Fibroblast of lung (primary cell): ENCODE measurements at places on chromosomes 1 and 21. TPM values are rescaled to one million over a fixed set of nuclear protein-coding genes. Genes with fewer than 3 reads are reported as not detected.

DNA sequence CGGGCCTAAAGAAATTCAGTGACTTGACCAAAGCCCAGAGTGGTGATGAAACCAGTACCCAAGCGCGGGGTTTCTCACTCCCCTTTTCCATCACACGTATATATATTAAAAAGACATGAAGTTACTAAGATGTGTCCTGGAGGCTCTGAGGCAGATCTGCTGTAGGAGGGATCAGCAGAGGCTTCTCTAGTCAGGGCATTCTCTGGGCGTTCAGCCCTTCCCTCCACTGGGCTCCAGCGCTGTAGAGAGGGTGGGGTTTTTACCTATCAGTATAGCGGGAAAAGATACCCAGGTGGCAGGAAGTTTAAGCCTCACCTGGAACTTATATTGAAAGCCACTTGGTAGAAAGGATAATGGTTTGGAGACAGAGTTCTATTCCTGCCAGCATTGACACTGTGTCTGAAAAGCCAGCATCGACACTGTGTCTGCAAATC is 862 bp upstream of the PLEKHO1 start:
- DNase-seq, result no peak

- no peak for DNase-seq
These were observed 2.7 kb downstream of the PPOX start for GRCh38 chr1:161168906-161169305.

DNA sequence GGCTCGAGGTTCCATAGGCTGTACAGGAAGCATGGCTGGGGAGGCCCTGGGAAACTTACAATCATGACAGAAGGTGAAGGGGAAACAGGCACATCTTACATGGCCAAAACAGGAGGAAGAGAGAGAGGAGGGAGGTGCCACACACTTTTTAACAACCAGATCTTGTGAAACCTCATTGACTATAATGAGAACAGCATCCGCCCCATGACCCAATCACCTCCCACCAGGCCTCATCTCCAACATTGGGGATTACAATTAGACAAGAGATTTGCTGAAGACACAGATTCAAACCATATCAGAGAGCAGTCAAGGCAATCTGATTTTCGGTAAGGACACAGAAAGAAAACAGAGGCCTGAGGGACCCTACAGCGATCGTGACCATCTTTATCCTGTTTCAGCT is 41.7 kb downstream of the TNFRSF9 start:
- DNase-seq, result no peak

DNA sequence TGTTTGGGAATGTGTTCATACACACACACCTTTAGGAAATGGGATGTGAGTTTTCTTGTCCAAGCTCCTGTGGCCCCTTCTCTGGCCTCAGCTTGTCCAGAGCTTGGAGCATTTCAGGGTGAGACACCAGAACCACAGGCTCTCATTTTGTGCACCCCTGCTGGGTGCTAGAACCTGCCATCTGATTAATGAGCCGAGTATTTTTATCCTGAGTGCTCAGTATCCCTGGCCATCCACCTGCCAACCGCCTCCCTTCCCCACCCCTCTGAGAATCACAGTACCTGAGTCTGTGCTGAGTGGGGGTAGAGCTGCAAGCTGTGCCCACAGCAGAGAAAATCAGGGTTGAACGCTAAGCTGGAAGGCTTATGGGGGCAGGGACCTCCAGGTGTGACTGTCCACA is 1.4 kb downstream of the CASQ1 start:
- DNase-seq, result no peak

DNA sequence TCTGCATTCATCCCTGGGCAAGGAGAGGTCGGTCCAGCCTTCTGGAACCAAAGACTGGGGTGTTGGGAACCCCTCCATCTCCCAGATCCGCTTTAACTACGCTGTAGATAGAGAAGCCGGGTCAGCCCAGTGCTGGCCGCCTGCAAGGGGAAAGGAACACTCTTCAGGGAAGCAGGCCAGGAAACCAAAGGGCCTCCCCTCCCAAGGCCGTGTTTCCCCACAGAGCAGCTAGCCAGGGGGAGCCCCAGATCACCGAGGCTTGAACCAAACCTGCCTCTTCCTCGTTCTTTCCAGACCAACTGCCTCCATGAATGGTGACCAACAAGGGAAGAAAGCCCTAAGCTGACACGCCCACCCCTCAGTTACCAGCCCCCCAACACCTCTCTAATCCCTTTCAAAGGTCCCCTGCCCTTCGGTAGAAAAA is 1.2 kb upstream of the CHD5 start:
- DNase-seq, result no peak

GRCh38 chr1:32257227-32257508 is 6.1 kb downstream of the LCK start:
- no peak for DNase-seq

DNA sequence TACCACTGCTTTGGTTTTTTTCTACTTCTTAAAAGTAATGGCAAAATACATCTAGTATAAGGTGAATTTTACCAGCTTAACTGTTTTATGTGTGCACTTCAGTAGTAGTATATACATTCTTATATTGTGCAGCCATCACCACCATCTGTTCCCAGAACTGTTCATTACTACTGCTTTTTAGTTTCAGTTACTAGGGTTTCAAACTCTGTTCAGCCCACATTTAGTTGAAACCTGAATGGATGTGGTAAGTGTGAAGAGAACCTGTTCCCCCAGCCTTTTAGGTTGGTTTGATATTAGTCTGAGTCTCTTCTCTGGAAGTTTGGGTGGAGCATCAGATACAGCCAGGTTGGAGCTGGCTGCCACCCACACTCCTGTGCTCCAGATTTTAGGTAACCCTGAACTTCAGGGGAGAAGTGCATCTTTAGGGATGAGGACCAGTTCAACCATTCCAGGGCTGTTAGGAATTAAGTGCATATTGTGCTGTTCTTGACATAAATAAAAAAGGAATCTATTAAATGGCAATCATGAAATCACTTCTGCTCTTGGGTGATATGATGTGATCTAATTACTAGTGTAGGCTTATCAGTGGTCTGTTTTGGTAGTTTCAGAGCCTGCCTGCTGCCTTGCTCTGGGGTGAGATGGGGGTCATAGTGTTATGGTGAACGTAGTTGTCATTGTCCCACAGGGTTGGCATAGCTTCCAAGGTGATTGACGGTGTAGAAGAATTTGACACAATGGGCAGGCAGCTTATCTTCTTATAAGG is 32.1 kb downstream of the URB2 start:
- DNase-seq, result no peak

GRCh38 chr1:24178407-24178806 is 8.7 kb downstream of the IFNLR1 start:
- DNase-seq, result no peak

DNA sequence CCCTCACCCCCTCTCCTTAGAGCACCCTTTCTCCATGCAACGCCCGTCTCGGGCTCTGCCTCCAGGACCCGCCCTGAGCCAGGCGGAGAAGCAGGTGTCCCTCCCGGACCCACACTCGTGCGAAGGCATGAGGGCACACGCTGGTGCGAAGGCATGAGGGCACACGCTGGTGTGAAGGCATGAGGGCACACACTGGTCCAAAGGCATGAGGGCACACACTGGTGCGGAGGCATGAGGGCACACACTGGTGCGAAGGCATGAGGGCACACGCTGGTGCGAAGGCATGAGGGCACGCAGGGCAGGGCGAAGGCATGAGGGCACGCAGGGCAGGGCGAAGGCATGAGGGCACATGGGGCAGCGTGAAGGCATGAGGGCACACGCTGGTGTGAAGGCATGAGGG is 5.8 kb upstream of the TMEM52 start:
- DNase-seq, result no peak

GRCh38 chr1:170426596-170426995 is 105.4 kb upstream of the GORAB start:
- DNase-seq, result no peak

DNA sequence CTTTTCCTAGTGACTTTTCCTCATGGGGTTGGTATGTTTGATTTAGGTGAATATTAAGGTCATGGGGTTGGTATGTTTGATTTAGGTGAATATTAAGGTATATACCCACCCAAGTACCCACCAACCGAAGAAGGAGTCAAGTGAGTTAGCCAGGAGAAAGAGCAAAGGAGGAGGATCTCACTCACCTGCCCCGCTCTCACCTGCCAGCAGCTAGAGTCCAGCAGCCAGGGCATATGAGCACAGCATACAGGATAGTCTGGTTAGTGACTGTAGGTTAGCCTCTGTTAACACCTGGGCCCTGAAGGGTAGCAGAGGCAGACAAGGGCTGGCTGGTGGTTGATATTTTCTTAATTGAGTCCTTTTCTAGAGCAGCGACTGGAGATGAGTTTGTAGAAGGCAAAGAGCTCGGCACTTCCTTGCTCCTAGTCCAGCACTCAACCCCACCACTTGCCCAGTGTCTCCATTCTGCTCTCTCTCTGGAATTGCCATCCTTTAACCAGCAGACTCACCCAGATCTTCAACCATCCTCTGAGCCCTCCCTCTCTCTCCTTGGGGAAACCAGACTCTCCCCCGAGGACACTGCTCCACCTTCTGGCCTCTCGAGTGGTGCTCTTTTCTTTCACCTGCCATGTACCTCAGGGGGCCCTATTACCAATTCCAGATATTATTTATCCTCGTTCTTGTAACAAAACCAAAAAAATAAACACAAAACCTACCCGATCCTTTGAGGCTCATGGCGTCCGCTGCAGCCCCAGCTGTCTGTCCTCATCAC is 16.3 kb upstream of the DESI2 start:
- no peak for DNase-seq

The NBPF19 gene
- total RNA-seq, result 11.0 and 23.0 TPM in 2 replicates

The CDC7 gene
- 3.1 and 3.6 TPM in 2 replicates for total RNA-seq

The AMY2B gene
- 3.6 and 4.0 TPM in 2 replicates for total RNA-seq

The SLC6A17 gene
- under 0.01 TPM in 1 of 2 replicates, not detected in the other for total RNA-seq

The TCHH gene
- under 0.01 TPM in 1 of 2 replicates, not detected in the other for total RNA-seq

The NBPF1 gene
- total RNA-seq, result 50.3 and 92.3 TPM in 2 replicates
